NCI-H1930 (cell line): ENCODE measurements at places on chromosomes 2 and 18.

GRCh38 chr18:12008842-12009580 lies 27.7 kb downstream of the IMPA2 start:
- DNase-seq, result no peak

GRCh38 chr2:230050136-230050535 lies 18.6 kb downstream of the SLC16A14 start:
- no peak for DNase-seq

- peak; percentile 75 for DNase-seq
These were observed 918 bp upstream of the HNRNPLL start for GRCh38 chr2:38603402-38604290.

DNA sequence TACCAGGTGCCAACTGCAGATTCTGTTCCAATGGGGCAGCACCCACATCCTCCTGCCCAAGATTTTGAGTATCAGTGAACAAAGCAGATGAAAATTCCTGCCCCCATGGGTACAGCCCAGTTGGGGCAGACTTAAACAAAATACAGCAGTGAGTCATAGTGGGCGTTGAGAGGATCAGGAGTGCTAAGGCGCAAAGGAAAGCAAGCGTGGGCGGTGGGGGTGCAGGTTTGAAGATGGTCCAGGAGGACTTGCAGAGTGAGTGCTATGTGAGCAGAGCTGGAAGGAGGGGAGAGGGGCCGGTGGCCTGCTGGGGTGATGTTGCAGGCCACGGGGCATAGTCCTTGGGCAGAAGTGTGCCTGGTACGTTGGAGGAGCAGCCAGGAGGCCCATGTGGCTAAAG lies 24.7 kb downstream of the STEAP3 start:
- no peak for DNase-seq

GRCh38 chr18:61628085-61628484 lies 264.7 kb downstream of the RNF152 start:
- no peak for DNase-seq

DNA sequence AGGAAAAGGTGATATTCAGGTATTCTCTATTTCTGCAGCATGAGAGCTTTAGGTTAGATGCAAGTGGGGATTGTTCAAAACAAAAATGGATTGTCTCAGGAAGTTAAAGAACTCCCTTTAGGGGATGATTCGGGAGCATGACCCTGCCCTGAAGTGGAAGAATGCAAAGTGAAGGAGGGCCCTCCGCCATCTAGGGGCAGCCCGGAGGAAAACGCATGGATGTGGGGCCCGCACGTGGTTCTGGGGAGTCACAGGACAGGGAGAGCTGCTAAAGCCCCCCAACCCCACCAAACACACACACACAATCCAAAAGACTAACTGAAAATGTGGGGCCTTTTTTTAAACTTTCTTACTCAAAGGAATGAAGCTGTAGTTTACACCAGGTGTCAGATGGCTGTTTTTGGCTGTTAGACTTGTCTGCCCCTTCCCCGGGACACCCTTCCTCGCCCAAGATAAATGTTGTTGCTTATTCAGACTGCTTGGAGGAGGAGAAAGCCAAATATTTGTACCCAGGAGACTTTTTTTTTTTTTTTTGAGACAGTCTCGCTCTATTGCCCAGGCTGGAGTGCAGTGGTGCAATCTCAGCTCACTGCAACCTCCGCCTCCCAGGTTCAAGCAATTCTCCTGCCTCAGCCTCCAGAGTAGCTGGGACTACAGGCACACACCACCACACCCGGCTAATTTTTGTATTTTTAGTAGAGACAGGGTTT lies 78.8 kb downstream of the HNRNPLL start:
- no peak for DNase-seq

GRCh38 chr2:26938399-26939118 lies 31.9 kb upstream of the MAPRE3 start:
- DNase-seq, result no peak

DNA sequence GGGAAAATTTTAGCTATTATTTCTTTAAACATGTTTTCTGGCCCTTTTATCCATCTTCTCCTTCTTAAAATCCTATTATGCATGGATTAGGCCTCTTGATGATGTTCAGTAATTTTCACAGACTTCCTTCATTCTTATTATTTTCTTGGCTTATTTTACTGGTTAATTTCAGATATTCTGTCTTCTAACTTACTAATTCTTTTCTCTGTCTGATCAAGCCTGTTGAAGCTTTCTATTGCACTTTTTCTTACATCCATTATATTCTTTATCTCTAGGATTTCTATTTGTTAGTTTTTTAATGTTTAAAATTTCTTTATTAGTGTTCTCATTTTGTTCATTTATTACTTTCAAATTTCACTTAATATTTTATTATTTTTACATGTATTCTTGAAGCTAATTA lies 105.3 kb upstream of the GALNT13 start:
- no peak for DNase-seq

DNA sequence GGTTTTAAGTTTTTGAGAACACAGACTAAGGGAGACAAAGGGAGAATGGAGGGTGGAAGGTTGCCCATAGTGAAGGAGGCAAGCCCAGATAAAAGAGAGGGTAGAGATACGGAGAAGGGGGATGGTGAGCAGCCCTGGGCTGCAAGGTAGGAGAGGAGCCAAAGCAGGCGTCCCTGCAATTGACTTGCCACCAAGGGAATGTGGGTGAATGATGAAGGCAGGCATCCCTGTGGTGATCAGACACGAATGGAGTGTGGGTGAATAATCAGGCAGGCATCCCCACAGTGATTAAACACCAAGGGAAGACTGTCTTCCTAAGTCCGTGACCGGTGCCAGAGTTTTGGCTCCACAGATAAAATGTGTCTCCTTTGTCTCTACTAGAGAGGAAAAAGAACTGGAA lies 16.5 kb upstream of the ALPK2 start:
- no peak for DNase-seq

- DNase-seq, result no peak
These were observed 23.6 kb upstream of the KCNG2 start for GRCh38 chr18:79774111-79774510.

DNA sequence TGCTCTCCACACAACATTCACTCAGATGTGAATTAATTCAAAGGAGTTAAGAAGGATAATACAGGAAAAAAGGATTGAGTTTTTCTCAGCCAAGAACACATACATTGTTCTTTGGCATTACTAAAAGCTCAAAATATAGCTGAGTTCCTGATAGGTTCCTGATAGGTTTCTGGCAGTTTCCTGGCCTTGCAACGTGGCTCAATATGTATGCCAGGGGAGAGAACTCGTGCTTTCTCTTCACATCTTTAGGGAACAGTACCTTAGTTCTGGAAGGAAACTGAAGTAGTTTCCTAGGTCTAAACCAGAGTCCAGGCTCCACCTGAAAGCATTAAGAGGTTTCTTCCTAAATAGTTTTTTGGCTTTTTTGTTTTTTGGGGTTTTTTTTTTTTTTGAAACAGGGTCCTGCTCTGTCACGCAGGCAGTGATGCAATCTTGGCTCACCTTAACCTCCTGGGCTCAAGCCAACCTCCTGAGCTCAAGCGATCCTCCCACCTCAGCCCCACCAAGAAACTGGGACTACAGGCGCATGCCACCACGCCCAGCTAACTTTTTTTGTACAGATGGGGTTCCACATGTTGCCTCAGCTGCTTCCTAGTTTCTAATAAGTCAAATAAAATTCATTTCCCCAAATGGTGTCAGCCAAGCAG lies 42.8 kb downstream of the ESCO1 start:
- DNase-seq, result no peak
